ENCODE measurements at places on chromosomes 2 and 18.

GRCh38 chr18:3923750-3924149 lies 473.8 kb downstream of the TGIF1 start:
- no peak for DNase-seq

DNA sequence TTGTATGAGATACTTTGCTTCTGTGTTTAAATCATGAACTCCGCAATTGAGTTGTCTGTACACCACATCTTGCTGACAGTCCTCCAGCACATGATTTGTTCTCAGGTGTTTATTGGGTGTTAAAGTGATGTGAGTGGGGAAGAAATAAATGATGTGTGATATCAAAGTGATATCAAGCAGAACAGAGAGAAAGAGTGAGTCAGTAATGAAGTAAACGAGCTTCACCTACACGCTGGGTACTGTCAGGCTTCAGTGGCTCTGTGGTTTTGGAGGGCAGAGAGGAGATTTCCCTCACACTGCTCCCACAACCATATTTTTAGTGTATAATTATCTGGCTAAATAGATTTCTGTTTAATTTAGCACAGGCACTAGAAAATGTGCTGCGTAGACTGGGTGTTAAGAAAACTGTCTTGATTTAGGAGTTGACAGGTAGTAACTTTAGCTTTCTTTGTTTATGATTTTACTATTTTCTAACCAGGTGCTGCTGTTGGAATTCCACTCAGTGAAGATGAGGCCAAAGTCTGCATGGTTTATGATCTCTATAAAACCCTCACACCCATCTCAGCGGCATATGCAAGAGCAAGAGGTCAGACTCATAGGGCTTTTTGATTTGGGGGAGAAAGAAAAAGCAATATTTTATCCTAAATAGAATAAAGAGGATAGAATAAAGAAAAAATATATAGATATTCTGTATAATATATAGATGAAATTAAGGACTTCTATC lies 21.2 kb downstream of the ATIC start:
- DNase-seq = no peak

- no peak for DNase-seq
These were observed 864 bp upstream of the MYL12A start for GRCh38 chr18:3246635-3247239.

GRCh38 chr2:16729335-16729734 lies 63.7 kb upstream of the CYRIA start:
- no peak for DNase-seq

GRCh38 chr18:400456-400855 lies 100.0 kb downstream of the COLEC12 start:
- no peak for DNase-seq

DNA sequence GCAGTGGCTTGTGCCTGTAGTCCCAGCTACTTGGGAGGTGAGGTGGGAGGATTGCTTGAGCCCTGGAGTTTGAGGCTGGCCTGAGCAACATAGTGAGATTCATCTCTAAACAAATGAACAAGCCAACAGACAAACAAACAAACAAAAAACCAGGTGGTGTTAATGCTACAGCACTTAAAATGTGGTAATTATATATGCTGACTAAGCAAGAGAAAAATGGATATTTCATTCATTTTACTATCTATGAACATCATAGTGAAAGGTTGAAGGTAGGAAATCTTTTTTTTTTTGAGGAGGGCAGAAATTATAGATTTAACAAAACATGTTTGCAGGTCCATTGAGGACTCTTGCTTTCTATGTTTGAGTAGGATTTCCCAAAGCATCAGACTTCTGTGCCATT lies 42.2 kb upstream of the THOC1 start:
- DNase-seq = no peak

- no peak for DNase-seq
These were observed 54.4 kb downstream of the SETBP1 start for GRCh38 chr18:44735096-44735495.

GRCh38 chr2:204638471-204639194 lies 93.4 kb downstream of the PARD3B start:
- no peak for DNase-seq

- no peak for DNase-seq
These were observed 232.2 kb downstream of the TTC32 start for GRCh38 chr2:19669559-19669958.

DNA sequence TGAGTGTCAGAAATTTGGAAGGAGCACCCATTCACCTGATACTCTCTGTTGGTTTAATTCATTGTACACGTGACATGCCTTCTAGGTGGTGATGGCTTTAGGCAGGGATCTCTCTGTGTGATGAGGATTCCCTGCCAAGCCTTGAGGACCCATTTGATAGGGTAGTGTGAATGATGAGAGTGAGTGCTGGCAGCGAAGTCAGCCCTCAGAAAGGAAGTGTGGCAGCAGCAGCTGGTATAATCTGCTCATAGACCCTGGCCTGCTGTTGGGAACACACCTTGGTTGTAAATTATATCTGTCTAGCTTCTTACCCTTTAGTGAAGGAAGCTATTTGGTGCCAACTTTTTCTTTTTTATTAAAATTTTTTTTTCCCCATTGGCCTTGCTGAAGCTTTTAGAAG lies 164.5 kb downstream of the HAUS1 start:
- DNase-seq = no peak

- DNase-seq = no peak
These were observed 358.5 kb downstream of the ALK start for GRCh38 chr2:29562896-29563295.

GRCh38 chr2:182319556-182320505 lies 107.0 kb downstream of the PDE1A start:
- DNase-seq = no peak

DNA sequence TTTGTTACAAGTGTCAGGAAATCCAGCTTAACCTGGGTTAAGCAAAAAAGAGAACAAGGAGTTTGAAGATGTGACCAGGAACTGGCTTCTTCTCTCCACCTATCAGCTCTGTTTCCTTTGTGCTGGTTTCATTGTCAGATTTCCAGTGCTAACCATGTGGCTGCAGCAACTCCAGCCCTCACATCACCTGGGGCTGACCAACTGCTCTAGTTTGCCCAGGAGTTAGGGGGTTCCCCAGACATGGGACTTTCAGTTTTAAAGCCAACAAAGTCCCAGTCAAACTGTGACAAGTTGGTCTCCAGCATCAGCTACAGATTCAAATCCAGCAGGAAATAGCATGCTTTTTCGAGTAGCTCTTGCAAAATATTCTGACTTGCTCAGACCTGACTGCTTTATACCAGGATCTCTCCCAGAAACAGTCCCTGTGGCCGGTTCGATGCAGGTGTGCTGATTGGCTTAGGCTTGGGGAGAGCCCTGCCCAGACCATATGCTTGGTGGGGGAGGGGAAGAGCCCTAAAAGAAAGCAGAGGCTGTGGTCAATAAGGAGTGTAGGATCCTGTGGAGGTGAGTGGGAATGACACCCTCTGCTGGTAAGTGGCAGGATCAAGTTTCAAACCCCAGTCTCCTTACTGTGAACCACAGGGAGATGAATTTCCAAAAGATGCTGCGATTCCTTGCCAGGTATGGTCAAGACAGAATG lies 49.5 kb downstream of the KCNE4 start:
- peak; percentile 29 for DNase-seq

DNA sequence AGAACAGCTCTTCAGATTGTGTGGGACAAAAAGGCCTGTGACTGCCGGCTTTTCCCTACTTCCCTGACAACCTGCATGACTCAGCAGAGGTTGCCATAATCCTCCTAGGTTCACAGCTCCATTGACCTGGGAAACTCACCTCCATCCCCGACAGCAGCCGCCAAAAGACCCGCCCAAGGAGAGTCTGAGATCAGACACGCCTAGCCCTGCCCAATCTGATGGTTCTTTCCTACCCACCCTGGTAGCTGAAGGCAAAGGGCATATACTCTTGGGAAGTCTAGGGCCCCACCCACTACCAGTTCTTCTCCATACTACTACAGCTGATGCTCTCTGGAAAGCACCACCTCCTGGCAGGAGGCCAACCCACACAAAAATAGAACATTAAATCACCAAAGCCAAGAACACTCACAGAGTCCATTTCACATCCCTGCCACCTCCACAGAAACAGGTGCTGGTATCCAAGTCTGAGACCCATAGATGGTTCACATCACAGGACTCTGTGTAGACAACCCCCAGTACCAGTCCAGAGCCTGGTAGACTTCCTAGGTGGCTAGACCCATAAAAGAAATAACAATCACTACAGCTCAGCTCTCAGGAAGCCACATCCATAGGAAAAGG lies 140.6 kb downstream of the NETO1 start:
- no peak for DNase-seq

- DNase-seq = no peak
These were observed 107.7 kb upstream of the ATP8B1 start for GRCh38 chr18:57910817-57911216.

GRCh38 chr2:82993609-82994008 lies 1465.5 kb downstream of the SUCLG1 start:
- no peak for DNase-seq

DNA sequence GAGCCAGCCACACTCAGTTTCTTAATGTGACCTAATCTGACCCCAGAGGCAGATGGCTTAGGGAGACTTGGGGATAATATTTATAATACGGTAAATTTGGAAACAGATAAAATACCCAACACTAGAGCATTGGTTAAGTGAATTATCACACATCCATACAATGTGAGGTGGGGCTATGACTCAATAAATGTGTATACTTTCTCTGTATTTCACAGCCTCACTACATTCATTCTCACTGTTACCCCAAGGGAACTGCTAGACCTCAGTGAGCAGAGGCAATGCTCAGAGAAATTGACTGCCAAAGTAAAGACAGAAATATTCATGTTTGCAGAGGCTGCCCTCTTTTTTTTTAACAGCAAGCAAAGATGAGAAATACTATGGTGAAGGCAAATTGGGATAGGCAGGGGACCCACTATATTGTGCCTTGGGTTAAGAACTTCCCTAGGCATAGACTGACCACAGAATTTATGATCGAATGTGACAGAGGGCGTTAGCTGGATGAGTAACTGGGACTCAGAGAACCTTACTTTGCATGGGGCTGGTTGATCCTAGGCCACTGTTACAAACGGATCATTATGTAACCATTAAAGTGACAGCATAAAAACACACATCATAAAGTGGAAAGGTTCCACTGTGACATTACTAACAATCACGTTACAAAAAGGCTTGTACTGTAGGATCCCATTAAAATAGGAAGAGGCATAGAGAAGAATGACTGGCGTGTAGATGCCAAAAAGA lies 246.0 kb upstream of the LYPD1 start:
- no peak for DNase-seq

- no peak for DNase-seq
These were observed 20.7 kb downstream of the ST8SIA3 start for GRCh38 chr18:57373017-57373416.

GRCh38 chr18:70931942-70932814 lies 643.3 kb downstream of the SOCS6 start:
- DNase-seq = no peak

DNA sequence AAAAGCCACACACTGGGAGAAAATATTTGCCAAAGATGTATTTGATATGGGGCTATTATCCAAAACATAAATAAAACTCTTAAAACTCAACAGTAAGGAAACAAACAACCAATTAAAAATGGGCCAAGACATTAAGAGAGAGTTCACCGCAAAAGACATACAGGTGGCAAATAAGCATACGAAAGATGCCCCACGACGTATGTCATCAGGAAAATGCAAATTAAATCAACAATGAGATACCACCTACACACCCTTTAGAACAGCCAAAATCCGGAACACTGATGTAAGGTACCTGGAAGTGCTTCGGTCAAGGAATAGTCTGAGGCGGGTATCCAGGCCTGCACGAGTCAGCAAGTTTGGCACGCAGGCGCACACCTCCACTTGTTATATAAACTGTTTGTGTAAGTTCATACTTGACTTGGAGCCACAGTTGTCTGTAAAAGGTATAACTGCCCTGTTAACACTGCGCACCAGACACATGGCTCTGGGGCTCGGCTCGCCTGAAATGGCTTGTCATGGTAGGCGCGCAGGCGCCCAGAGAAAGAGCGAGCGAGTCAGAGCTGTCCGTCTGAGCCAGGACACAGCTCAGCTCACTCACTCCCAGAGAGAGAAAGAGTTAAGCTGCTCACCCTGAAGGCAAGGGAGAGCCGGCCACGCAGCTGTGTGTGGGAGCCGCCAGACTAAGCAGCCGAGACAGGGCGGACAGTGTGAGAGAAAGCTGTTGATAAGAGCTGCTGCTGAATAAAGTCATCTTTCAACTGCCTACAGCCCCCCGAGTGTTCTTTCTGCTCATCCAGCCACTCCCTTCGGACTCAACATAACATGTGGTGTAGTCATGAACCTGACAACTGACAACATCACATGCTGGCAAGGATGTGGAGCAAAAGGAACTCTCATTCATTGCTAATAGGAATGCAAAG lies 87.3 kb downstream of the HNRNPLL start:
- DNase-seq = no peak

- DNase-seq = no peak
These were observed 4.8 kb downstream of the MEX3C start for GRCh38 chr18:51192696-51193095.

GRCh38 chr2:99852376-99852934 lies 289.9 kb downstream of the AFF3 start:
- no peak for DNase-seq

DNA sequence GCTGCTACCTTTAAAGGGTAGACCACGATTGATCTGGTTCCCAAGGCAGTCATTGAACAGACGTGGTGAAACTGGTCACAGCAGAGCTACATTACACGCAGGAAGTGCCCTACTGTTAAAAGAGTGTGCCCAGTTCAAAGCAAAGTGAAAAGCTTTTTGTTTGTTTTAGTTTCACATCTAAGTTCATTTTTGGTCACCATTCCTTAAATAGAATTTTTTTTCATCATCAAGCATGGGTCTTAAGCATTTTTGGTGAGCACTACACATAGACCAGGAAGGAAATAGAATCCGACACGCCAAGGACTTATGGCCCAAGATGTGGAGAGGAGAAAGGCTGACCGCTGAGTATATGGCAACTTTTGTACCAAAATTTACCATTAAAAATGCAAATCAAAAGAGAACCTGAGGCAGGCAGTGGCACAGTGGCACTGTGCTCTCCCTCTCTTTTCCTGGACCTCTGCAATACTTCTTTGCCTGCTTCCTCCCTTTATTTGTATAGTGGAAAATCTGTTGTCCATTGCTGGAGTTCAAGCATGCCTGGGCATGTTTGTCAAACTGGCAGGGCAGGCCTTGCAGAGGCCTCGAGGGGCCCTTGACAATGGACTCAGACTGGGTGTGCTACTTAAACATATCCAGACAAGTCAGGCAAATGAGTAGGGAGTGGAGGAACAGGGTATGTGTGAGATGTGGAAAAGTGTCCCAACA lies 42.6 kb upstream of the HNRNPA3 start:
- no peak for DNase-seq

DNA sequence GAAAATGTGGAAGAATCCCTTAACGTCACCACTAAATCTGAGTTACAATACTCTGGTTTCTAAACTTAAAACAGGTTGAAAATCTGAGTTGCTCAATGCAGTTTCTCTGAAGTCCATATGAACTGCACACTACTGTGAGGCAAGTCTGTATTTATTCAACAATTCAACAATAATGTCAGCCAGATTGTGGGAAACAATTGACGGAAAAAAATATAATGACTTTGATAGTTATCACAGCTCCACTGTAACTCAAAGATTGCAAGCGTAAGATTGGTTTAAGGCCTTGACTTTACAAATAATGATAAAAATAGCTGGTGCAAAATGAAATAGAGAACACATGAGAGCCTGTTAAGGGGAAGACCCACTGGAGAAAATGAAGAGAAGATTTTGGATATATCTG lies 219.4 kb upstream of the CCDC150 start:
- DNase-seq = no peak
